Caki2 (cell line): ENCODE measurements at places on chromosomes 1 and 21.

- DNase-seq: no peak
Observed at GRCh38 chr1:27400082-27400962, 7.9 kb downstream of the GPR3 start.

GRCh38 chr1:45846931-45847330, 43.5 kb downstream of the MAST2 start:
- DNase-seq: no peak

DNA sequence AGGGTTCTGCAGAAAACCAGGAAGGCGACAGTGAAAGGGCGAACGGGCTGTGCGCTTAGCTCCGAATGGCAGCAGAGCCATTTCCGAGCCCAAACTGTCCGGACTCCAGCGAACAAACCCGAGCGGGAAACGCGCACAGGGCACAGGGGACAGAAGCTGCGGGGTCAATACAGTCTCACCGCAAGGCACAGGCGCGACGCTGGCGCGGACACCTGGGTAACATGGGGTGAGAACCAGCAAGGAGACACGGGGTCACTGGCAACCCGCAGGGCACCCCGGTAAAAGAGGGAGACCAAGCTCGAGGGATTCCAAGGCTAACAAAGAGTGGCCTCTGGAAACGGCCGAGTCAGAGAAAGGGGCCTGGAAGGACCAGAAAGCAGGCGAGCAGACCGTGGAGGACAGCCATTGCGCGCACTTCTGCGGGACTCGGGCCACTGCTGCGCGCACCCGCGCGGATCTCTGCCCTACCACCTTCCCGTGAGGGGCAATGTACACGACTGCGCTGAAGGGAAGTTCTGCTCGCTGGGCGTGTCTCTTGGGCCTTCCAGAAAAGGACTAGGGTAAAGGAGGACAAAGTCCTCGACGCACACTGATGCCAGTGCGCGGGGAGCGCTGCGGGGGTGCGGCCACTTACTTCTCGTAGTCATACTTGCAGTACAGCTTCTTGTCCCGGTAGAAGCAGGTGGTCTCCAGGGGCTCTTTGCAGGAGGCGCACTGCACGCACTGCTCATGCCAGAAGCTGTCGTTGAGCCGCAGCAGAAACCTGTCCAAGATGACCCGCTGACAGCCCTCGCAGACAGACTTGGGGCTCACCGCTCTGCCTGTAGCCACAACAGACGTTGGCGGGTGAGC, 3.8 kb downstream of the LMX1A start:
- DNase-seq: no peak

- DNase-seq: no peak
Observed at GRCh38 chr1:153888533-153888932, 34.2 kb downstream of the GATAD2B start.

DNA sequence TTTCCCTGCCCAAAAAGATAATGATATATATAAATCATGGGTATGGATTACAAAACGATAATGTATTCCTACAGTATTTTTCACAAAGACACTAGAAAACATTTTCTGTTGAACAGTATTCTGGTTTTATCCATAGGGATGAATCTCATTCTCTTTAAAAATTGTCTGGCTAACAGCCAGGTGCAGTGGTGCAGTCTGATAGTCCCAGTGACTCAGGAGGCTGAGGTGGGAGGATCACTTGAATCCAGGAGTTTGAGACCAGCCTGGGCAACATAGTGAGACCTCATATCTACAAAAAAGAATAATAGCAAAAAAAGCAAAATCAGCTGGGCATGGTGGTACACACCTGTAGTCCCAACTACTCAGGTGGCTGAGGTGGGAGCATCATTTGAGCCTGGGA, 23.3 kb downstream of the PIP5K1A start:
- no peak for DNase-seq

DNA sequence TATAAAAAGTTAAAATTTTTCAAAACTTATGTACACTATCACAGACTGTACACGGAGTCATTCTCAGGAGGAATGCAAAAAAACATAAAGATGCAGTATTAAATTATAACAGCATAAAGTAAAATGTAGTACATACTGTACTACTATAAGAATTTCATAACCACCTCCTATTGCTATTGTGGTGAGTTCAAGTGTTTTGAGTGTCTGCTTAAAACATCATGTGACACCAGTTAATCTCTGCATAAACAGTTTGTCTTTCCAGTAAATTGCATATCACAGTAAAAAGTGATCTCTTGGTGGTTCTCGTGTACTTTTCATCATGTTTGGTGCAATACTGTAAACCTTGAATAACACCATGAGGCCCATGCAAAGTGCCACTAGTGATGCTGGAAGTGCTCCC, 45.2 kb downstream of the SDCCAG8 start:
- no peak for DNase-seq
